ENCODE measurements at places on chromosomes 5 and 9.

GRCh38 chr9:134590240-134591081 lies 51.1 kb upstream of the COL5A1 start:
- no peak for DNase-seq

GRCh38 chr9:69637193-69637816 lies 34.9 kb downstream of the APBA1 start:
- no peak for DNase-seq

GRCh38 chr5:102713278-102713677 lies 41.8 kb upstream of the PAM start:
- DNase-seq: no peak

DNA sequence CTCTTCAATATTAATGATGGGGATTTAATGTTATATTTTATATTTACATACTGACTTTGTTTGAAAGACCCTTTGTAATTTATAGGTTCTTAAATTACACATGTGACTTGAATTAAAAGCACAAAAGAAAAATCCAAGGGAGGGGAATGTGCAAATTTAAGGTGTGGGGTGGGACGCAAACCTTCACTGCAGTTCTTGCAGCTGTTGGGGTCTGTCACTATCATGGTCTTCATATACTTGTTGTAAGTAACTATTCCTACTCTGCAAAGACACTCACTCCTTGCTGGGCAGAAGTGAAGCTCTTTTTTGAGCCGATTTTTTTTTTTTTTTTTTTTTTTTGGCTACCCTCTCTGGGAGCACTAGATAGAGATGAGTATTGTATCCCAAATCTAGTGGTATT lies 505.3 kb downstream of the ARHGEF28 start:
- DNase-seq: no peak

GRCh38 chr9:123347289-123348060 lies 8.5 kb upstream of the CRB2 start:
- no peak for DNase-seq

GRCh38 chr5:139061274-139061673 lies 136.9 kb downstream of the SIL1 start:
- DNase-seq: no peak

GRCh38 chr9:130670644-130671043 lies 6.2 kb downstream of the PRDM12 start:
- no peak for DNase-seq

- no peak for DNase-seq
Measured at GRCh38 chr5:29963956-29964355, 1229.5 kb upstream of the CDH6 start.

DNA sequence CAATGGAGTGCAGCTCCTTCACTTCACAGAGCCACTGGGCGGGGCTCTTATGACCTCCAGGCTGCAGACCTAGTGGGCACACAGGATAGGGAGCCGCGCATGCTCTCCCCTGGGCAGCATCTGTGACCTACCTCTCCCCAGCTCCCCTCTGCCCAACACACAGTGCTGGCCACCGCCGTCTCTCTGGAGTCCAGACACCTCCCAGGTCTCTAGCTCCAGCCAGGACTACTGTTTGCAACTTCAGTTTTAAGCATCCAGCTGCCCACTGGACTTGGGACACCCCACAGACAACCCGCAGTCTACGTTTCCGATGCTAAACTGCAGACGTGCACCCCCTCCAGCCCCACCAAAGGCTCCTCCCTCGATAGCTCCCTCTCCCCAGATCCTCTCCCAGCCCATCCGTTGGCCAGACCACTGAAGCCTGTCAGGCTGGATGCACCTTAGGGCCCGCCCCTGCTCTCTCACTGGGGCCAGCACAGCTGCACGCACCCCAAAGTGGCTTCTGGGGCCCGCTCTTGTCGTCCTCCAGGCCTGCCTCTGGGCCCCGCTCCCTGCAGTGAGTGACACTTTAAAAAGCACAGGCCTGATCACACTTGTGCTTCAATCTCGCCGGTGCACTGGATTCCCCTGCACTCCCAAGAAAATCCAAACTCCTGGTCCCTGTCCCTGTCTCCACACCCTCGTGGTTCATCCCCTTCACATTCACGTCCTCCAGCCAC lies 11.3 kb downstream of the FLT4 start:
- DNase-seq: no peak

GRCh38 chr9:33153001-33153400 lies 14.1 kb downstream of the B4GALT1 start:
- no peak for DNase-seq

DNA sequence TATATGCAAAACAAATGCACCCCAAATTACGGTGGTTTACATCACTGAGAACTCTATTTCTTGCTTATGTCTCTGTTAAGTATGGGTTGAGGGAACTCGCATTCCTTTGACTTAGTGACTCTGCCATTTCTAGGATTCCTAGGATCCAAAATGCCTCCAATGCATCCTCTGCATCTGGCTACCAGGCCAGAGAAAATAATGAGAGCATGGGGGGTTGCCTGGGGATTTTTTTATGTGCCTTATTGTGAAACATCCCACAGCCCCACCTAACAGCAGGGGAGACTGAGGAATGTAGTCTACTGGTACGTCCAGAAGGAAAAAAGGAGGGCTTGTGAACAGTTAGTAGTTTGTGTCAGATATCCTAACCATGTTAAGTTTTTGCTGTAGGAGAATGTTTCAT lies 466.0 kb upstream of the ARRDC3 start:
- no peak for DNase-seq

GRCh38 chr5:119476341-119476740 lies 24.0 kb downstream of the HSD17B4 start:
- no peak for DNase-seq

- no peak for DNase-seq
Measured at GRCh38 chr5:160298189-160298588, 14.2 kb downstream of the CCNJL start.

- no peak for DNase-seq
Measured at GRCh38 chr9:70607926-70608325, 193.5 kb upstream of the KLF9 start.

DNA sequence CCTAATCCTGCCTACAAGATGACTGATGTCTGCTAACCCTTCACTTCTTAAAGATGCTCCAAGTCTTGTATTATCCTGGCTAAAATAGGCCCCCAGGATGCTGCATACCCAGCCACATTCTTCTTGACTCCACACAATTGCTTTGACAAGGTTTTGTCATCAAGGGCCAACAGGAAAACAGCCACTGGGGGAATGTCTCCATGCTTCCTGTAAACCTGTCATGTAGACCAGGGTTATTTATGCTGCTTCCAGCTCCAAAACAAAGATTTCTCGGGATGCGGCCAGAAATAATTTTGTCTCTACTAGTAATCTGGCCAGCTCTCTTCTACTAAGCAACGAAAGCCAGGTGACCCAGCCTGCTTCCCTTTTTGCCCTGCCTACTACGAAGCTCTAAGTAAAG lies 53.8 kb downstream of the SHB start:
- no peak for DNase-seq

DNA sequence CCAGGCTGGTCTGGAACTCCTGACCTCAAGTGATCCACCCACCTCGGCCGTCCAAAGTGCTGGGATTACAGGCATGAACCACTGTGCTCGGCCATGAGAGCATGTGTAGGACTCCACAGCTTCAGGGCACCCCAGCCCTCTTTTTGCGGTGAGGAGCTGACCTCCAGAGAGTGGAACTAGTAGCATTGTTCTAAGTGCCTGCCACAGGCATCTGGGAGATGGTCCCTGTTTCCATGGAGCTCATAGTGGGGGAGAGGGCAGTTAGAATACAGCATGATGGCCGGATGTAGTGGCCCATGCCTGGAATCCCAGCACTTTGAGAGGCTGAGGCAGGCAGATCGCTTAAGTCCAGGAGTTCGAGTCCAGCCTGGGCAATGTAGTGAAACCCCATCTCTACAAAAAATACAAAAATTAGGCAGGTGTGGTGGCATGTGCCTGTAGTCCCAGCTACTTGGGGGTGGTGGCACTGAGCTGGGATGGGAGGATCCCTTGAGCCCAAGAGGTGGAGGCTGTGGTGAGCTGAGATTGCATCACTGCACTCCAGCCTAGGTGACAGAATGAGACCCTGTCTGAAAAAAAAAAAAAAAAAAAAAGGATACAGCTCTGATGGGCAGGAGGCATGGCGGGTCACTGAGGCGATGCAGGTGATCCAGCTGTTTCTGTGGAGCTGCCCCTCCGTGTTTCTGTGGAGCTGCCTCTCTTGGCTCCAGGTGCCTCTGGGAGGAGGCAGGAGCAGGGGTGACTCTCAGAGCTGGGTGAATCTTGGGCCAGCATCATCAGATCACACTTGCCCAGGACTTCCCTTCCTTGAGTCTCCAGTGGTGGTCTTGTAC lies 4.2 kb downstream of the ASS1 start:
- DNase-seq: no peak

DNA sequence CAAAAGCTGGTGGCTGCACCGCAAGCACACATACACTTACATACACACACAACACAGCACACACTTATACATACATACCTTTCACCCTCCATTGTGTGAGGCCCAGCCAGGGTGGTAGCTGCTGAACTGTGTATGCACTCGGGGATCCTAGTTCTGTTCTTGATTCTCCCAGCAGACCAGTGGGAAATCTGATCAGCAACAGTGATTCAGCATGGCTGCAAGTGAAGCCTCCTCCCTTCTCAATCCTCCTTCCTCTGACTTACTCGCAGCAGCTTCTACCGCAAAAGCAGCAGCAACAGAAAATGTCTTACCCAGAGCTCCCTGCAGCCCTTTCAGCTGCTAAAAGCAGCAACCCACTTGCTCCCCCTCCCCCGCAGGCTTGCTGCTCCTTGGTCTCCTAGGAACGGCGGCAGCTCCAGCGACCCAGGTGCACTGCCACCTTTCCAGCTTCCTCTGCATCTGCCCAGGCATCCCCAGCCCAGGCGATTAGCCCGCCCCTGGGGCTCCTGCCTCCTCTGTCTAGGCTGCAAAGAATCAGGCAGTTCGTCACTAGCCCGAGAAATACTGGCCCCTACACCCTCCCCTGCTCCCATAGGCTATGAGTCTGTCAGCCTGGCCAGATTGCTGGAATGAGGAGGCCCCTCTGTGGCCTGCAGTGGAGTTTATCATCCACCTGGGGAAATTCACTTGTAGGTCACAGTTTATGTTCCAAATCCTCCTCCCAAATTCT lies at the start of gene KLHL3:
KLHL3 (minus strand) TSS at position 535 of the 730 bp plus-strand sequence; CDS start at position 92, 443 bp downstream.
- DNase-seq: no peak

DNA sequence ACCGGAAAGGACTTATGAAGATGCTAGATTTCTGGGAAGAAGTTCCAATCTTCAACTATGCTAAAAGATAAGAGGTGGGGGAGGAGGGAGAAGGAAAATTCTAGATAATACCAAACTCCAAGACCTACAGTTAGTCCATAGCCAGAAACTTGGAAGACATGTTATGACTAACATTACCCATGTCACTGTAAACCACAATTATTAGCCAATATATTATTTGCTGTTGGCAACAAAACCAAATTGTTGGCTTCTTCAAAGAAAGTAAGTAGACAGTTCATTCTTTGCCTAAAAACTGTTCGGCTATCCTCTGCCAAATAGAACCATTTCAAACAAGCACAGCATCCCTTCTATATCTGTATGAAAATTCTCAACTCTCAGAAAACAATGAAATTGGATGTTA lies 25.1 kb downstream of the PRLR start:
- DNase-seq: no peak

DNA sequence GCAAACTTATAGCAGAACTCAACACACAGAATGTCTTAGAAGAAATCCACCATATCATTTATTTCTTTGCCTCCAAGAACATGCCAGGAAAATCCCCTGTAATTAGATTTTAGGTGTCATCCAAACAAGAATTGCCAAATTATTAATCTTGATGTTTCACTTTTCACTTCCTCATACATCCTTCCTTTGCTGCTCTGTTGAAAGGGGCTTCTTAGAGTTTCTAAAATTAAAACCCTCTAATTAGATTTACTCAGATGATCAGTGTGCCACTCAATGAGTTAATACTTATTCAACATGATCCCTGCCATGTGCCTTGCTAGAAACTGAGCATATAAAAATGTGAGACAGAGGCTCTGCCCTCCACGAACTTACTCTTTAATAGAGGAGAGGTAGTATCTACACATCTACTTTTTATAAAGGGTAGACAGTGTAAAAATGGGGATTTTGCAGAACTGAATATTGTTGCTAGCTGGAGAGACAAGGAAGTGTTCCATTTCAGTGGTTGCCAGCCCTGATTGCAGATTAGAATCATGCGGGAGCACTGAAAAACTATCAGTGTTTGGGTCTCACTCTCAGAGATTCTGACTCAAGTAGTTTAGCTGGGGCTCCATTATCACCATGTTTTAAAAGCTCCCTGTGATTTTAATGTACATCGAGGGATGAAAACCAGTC lies 498.4 kb downstream of the TLE4 start:
- DNase-seq: no peak

DNA sequence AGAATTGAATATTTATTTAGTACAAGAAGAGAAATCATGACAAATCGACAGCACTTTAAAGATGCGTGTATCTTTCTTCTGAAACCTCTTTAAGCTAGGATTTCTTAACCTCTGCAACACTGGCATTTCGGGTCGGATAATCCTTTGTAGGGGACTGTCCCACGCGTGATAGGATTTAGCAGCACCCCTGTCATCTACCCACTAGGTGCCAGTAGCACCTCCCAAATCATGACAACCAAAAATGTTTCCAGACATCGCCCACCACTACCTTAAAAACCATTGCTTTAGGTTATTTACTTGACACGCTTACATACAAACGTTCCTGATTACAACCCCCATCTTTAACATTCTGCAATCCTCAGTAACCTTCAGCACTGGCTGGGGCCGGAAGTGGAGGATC lies 223.1 kb downstream of the TRIM32 start:
- no peak for DNase-seq

DNA sequence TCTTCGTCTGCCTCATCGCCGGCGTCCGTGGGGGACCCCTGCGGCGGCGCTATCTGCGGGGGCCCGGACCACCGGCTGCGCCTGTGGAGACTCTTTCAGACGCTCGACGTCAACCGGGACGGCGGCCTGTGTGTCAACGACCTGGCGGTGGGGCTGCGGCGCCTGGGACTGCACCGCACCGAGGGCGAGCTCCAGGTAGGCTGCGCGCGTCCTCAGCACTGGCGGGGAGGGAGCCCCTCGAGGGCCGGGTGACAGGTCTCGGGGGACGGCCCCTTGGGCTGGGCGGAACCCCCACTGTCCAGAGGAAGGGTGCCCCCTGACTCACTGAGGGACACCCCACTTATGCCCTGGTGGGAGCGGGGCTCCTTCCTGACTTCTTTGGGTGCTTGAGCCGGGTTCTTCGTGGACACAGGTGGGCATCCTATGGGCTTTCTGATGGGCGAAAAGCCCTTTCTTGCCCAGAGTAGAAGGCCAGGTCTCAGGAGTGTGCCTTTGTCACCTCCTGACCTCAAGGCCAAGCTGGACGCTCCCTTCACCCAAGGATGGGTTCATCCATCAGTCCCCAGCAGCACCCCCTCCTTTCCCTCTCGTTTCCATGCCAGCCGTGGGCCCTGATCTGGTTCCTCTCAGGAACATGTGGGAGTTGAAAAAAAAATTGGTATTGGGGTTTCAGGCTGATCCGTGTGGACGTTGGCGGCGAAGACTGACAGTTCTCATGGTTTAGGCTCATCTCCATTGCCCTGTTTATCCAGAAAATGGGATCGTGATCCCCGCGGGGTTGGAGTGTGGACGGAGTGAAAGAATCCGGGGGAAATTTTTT lies 564 bp downstream of the SLC25A25 start:
- DNase-seq: no peak

- DNase-seq: no peak
Measured at GRCh38 chr5:83639911-83640310, 80.7 kb downstream of the HAPLN1 start.

GRCh38 chr9:77597057-77597456 lies 51.1 kb downstream of the GNA14 start:
- no peak for DNase-seq

GRCh38 chr5:173268750-173269432 lies 33.9 kb upstream of the NKX2-5 start:
- DNase-seq: no peak

- DNase-seq: no peak
Measured at GRCh38 chr5:160221082-160221481, 8.2 kb upstream of the FABP6 start.

- no peak for DNase-seq
Measured at GRCh38 chr9:9799287-9799686, 813.5 kb downstream of the PTPRD start.
